ENCODE measurements at places on chromosomes 7 and 10.

GRCh38 chr10:113052076-113052830, 102.2 kb downstream of the TCF7L2 start:
- DNase-seq = no peak

DNA sequence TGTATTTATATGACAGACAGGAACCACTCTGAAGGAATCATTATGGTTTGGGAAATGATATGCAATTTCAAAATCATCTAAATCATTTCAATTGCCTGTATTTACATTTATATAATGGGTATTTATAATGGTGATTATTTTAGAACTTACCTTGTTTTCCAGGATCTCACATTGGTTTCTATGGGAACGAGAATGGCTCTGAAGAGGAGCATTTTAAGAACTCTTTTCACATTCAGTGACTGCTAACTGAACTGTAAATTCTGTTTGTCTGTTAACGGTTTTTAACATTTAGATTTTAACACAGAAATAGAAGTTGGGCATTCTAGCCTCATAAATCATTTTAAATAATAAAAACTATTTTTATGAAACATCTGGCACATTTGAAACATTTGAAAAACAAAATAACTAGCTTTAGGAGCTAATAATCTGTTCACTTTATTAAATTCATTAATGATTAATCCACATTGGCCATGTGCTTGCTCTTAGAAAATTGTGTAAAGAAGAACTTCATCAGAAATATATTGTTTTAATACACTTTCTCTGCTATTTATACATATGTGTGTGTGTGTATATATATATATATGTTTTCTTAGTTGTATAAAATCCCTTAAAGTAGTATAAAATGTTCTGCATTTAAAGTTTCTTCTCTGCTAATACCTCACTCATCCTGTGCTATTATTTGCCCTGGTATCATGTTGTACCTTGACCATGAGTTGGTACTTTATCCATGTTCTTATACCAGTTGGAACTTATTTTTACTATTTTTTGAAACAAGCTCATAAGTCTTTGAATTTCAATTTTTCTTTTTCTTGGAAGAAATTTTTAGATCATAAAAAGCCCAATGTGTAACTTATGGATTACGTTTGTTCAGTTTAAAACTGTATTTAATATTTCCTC, 8.7 kb upstream of the SEM1 start:
- no peak for DNase-seq

DNA sequence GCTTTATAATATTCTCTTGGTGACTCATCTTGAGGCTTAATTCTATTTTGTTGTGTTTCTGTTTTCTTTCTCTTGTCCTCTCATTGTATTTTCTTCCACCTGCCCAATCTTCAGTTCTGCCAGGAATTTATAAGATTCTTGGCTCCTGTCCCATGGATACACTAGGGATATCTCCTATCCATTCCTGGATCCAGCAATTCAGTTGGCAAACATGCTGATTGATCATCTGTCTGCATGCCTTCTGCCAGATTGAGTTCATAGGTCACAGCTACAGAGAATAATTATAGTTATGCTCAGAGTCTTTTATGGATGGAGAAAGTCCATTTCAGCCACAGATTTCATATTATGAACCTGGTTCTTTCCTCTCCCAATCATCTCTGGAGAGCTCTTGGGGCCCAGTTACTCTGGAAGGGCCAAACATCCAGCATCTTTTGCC, 140.4 kb upstream of the MAGI2 start:
- DNase-seq = peak; percentile 89

GRCh38 chr10:72561745-72562166, 64.1 kb downstream of the MICU1 start:
- DNase-seq = no peak

DNA sequence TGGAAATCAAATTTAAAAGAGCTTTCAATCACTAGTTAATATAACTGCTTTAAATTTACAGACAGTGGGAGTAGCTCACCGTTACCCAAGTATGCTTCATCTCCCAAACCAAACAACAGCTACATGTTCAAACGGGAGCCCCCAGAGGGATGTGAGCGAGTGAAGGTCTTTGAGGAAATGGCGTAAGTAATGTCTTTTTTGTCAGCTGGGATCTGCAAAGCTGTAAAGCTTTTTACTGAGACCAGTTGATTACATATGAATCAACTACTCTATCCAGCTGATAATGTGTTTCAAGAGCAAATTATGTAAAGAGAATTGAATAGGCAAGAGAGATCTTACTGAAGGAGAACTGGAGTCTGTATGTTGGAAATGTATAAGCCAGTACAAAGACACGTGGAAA, 116.2 kb downstream of the GLCCI1 start:
- DNase-seq = no peak

GRCh38 chr7:69717221-69717620, 118.9 kb downstream of the AUTS2 start:
- DNase-seq = no peak

DNA sequence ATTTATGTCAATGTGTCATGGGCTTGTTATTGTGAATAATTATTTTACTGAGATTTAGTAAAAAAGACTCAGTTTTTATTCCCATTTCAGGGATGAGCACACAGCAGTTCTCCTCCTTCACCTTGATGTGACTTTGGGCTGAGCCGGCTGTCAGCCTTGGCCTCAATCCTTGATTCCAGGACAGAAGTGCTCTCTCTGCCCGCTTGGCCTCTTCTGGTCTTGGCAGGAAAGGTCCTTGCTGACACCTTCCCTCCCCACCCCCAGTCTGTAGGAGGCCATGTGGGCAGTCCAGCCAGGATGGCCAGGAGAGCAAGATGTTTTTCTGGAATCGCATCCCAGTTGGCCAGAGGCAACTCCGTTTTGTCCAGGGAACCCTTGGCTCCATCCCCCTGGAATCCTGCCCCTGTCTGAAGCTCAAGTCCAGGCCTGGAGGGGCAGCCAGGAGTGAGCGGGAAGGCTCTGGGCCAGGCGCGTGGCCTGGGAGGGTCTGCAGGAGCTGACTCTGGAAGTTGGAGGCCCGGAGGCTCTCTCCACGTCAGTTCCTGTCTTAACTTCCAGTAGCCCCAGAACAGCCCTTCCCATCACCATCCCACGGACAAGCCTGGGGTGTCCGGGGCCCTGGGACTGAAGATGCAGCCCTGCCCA, 100.9 kb downstream of the PDGFA start:
- no peak for DNase-seq

GRCh38 chr10:58334817-58335305, at the start of gene UBE2D1:
UBE2D1 (plus strand) TSS chr10:58335006; CDS start chr10:58335202, 196 bp downstream.
- peak; percentile 47 for DNase-seq

DNA sequence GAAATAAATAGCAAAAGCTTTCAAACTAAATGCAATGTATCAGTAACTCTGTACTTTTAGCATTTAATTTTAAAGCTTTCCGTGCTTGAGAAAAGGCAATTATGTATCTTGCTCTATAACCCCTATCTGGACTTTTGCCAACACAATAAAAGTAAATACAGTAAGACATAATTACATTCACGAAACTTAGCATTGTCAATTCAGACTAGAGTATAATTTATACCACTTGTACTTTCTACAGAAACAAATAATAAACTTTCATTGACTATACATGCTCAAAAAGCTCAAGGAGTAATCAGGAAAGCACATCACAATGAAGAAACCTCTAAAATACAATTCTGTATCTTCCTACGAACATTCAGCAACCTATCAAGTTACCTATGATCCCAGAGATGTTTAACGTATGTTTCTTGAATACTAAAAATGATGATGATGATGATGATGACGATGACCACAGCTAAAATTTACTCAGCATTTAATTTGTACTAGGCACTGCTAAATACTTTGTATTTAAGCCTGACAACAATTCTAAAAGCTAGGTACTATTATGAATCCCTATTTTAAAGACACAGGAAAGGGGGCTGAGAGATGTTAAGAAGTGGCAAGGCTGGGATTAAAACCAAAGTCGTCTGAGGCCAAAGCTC, 44.9 kb downstream of the MINDY3 start:
- no peak for DNase-seq

- peak; percentile 66 for DNase-seq
Observed at GRCh38 chr10:13707156-13707881, 120.6 kb downstream of the PRPF18 start.

DNA sequence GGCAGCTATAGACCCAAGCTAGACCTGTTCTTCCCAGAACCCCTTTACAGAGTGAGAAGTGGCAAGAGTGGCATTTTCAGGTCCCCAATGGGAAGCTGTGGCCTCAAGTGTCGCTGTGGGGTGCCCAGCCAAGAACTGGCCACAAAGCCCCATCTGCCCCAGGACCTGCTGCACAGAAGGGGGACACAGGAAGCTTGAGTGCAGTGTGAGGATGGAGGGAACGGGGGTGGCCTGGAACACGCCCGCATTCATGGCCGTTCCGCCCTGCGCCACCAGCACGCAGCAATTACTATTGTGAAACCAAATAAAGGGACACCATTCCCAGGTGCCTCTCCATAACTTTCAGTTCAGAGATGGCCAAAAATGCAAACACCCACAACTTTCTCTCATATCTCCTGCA, 237.6 kb upstream of the TCERG1L start:
- DNase-seq = no peak

GRCh38 chr7:32587411-32587948, 92.2 kb downstream of the AVL9 start:
- no peak for DNase-seq

DNA sequence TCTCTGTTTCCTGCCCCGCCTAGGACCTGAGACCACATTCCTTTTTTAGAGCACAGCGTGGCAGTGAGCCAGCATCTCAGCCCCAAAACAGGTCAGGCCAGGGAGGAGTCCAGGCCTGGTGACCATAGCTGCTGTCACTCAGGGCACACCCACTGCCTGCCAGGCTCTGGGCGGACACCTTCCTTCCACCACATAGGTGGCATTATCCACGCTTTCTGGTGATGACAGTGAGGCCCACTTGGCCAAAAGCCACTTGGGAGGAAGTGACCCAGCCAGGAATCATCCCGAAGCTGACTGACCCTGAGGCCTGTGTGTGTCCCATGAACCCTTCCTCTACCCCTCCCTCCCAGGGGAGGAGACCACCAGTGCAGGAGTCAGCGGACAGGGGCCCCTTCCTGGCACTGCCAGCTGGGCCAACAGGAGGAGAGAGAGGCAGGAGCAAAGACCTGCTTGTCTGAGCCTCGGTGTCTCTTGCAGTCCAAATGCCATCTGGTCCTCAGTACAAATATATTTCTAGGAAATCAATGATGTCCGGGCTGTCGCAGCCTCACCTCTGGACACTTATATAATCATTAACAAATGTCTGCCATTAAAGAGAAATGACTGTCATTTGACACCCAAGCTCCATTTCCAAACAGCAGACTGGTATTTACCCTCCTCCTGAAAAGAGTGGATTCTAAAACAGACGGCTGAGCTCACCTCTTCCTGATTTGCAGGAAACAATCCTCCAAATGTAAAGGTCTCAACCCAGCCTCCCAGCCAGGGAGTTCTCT, 63.0 kb downstream of the ABRAXAS2 start:
- peak; percentile 29 for DNase-seq

DNA sequence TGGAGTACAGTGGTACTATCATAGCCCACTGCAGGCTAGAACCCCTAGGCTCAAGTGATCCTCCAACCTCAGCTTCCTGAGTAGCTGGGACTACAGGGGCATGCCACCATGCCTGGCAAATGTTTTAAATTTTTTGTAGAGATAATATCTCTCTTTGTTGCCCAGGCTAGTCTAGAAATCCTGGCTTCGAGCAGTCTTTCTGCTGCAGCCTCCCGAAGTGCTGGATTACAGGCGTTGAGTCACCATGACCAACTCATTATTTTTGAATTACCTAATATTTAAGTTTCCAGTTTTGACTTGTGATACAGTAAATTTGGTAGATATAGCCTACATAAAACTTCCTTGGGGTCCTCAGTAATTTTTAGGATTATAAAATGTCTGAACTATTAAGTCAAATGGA, 74.1 kb downstream of the RUNDC3B start:
- DNase-seq = no peak

DNA sequence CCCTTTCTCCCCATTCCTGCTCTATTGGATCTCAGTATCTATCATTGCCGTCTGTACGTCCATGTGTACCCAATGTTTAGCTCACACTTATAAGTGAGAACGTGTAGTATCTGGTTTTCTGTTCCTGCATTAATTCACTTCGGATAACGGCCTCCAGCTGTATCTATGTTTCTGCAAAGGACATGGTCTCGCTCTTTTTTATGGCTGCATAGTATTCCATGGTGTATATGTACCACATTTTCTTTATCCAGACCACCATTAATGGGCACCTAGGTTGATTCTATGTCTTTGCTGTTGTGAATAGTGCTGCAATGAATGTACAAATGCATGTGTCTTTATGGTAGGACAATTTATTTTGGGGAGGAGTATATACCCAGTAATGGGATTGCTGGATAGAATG, 94.4 kb upstream of the MPP7 start:
- DNase-seq = no peak

DNA sequence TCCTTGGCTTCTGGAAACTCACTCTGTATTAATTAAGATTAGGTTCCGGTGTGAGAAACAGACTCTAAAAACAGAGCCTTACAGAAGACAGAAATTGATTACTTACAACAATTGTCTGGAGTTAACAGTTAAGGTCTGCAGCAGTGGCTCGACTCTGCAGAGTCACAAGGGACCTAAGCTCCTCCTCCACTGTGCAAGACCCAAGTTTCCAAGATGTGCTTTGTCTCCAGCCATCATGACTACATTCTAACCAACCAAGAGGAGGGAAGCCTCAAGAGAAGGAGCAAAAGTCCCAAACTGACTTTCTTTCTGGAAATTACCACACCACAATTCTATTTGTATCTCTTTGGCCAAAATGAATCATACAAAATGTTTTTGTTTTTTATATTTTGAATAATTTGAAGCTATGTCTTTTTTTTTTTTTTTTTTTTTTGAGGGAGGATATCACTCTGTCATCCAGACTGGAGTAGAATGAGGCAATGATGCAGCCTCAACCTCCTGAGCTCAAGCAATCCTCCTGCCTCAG, 14.2 kb upstream of the ODAD2 start:
- no peak for DNase-seq

DNA sequence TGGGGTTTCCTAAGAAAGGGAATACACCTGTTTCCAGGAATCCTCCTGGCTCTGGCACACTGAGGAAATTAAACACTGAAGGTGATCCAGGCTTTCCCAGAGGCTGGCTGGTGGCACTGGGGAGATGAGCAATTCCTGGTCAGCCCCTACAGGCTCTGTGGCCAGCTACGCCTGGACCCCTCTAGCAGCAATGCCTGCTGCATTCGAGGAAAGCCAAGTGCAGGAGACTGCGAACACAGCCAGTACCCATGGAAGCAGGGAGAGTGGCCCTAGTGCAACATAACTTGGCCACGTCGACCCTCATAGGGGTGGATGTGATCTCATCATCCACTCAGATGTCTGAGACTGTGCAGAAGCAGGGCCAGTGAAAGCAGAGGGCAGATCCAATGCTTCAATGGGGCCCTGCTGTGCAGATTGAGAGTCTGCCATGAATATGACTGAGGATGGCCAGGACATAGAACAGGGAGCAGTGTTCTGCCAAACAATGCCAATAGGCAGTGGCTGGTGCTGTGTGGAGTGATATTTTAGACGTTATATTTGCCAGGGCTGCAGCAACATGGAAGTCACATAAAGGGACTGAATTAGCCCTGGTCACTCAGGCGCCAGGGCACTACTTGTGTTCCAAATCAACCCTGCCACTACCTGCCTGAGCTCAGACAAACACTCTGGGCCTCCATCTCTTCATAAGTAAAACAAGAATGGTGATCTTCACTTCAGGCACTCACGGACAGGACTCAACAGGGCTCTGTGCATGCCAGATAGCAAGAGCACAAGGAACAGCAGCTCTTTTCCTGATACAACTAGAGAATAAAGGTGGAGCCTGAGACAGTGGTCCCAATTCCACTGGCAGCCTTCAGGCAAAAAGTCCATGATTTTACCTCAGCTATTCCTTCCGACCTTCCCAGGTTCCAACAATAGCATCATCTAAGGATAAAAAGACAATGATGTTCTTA, 2.4 kb downstream of the ZNF488 start:
- DNase-seq = no peak

All from NCI-H2171 treated with DMSO at 0.1 percent for 48 hours (cell line).